Activated T-cell treated with anti-CD3 and anti-CD28 coated beads for 4 hours (primary cell): ENCODE measurements at places on chromosomes 11 and 22.

GRCh38 chr11:86577644-86578636, 94.5 kb downstream of the ME3 start:
- no peak for DNase-seq

DNA sequence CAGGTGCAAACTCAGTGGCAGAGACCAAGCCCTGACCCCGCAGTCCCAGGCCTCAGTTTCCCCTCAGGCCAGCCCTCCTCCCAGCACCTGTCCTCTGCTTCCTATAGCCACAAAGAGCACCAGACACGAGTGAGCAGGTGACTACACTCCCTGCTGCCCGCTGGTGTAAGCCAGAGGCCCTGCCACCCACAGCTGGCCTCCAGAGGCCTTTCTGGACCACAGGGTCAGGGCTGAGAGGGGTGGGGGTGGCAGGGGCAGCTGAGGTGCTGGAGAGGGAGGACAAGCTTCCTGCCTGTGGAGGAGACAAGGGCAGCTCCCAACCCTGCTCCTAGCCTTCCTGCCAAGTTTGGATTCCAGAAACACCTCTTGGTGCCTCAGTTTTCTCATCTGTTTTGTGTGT, 31.3 kb upstream of the WNT7B start:
- no peak for DNase-seq

GRCh38 chr11:88454881-88455280, 117.3 kb upstream of the CTSC start:
- no peak for DNase-seq

DNA sequence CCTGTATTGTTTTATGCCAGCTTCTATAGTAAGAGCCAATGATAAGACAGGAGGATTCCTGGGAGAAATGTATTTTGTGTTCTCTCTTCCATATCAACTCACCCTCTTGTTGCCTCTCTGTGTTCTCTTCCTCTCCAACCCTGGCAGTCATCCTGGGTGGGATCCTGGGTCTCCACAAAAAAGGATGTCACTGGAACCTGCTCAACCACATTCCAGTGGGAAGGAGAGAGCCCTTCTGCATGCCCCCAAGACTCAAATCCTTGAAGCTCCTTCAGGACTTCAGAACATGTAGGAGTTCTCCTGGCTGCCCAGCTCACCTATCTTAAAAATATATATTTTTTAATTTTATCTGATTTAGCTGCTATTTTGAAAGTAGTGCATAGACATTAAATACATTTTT, 26.1 kb downstream of the APOL6 start:
- DNase-seq = no peak

GRCh38 chr11:13205486-13205885, 72.1 kb upstream of the BMAL1 start:
- DNase-seq = no peak

- no peak for DNase-seq
Observed at GRCh38 chr11:72102162-72102561, 935 bp downstream of the LAMTOR1 start.

DNA sequence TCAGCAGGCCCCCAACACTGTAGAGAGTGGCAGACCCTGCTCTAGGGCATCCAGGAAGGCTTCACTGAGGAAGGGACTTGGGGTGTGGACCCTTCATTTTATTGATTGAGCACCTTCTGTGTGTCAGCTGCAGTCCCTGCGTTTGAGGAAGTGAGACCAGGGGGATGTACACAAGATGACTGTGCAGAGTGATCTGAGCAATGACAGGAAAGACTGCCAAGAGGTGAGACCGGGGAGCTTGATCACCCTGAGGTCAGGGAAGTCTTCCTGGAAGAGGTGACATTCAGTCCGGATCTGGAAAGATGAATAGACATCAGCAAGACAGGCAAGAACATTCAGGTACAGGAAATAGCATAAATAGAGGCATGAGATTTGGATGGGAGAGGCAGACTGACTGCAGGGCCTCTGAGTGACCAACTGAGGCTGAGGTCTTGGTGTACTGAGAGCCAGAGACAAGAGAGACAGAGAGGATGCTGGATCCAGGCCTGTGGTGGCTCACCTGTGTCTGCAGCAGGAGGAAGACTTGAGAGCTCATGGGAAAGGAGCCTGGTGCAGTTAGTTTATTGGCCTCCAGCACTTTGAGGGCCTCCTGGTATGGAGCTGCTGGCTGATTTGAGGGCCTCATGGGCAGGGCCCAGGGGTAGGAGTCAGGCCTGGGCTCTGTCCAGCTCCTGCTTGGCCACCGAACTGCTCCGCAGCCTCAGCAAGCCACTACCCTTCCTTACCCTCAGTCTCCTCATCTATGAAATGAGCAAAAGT, 5.2 kb downstream of the DGAT2 start:
- no peak for DNase-seq

GRCh38 chr22:42704896-42705295, 15.8 kb downstream of the A4GALT start:
- DNase-seq = no peak

DNA sequence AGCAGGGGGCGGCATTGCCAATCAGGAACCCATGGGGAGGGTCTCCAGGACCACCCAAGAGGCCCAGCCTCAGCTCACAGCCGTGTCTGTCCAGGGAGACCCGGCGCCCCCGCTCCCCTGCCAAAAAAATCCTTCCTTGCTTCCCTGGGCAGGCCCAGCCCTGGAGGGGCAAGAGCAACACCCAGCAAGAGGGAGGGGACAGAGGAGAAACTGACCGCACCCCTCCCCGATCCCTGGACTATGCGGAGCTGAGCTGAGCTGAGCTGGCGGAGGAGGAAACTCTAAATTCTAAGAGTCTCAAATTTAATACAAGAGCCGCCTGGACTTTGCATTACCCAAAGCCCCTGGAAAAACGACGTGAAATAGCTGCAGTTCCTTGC, 52.0 kb upstream of the SHISAL1 start:
- DNase-seq = no peak

DNA sequence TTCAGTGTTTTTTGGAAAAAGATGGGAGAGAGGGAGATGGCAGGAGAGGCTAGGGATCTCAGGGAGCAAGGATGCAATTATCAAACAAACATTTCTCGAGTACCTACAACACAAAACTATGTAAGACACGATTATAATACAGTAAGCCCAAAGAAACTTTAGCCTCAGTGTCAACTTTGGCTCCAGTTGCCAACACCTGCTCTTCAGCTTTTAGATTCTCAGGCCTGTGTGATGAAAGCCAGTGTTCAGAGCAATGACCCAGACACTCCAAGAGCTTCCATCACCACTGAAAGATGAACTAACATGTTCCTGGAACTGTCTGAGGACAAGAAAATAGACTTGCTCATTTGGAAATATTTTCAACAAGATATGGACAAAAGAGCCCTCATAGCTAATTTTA, 31.4 kb upstream of the CEP295 start:
- DNase-seq = no peak

- no peak for DNase-seq
Observed at GRCh38 chr11:125233736-125234275, 69.3 kb downstream of the PKNOX2 start.

DNA sequence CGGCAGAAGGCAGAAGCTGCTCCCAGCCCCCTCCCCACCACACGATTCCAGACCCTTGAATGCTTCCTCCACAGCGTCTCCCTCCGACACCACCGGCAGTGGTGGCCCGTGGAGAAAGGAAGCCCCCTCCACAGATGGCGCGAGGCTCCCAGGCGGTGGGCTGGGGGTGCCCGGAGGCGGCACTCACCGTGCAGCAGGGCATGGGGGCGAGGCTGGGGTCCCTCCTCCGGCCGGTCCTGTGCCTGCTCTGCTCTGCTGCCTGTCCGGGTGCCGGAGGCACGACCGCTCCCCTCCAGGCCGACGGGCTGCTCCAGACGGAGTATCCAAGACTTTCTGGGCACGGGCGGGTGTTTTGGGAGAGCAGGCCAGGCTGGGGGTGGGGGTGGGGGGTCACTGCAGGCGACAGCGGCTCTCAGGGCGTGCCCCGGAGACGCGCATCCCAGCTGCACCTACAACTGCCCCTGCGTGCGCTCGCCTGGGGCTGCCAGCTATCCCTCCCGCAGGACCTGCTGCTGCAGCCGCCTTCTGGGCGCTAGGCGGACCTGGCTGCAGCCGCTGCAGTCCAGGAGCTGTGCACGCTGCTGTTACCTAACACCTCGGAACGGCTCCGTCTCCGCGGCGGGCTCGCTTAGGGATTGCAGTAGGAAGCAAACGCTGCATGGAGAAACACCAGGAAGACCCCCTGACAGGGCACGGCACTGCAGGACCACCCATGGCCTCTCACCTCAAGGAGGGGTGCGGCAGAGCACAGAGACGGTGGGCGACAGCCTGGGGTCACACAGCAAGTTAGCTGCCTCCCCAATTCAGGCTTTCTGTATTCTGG, 15.2 kb downstream of the MRGPRG start:
- DNase-seq = no peak

DNA sequence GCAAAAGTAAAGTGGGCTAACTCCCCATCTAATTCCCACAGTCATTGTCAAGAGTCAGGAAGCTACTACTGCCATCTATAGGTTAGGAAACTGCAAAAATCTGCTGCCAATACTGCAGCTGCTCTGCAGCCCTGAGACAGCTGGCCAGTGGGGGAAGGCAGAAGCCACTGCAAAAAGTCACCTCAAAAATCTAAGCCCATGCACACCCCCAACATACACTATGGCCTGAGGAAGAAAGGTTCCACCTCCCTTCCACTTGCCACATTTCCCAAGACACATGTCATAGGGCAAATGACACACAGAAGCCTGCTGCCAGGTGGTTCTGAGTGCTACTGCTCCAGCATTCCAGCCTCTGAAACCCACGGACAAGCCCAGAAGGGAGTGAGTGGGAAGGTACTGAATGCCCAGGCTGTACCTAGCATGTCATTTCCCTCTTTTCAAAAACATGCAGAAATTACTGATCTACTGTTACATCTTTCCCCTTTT, 36.9 kb downstream of the DGCR2 start:
- no peak for DNase-seq

- DNase-seq = no peak
Observed at GRCh38 chr11:2301631-2302305, at the start of the genes C11orf21 and TSPAN32. TSS of gene C11orf21 (minus strand) at chr11:2301918. CDS start at chr11:2301808, 110 bp downstream. TSS of gene TSPAN32 (plus strand) at chr11:2302013. CDS start at chr11:2302150, 137 bp downstream.

DNA sequence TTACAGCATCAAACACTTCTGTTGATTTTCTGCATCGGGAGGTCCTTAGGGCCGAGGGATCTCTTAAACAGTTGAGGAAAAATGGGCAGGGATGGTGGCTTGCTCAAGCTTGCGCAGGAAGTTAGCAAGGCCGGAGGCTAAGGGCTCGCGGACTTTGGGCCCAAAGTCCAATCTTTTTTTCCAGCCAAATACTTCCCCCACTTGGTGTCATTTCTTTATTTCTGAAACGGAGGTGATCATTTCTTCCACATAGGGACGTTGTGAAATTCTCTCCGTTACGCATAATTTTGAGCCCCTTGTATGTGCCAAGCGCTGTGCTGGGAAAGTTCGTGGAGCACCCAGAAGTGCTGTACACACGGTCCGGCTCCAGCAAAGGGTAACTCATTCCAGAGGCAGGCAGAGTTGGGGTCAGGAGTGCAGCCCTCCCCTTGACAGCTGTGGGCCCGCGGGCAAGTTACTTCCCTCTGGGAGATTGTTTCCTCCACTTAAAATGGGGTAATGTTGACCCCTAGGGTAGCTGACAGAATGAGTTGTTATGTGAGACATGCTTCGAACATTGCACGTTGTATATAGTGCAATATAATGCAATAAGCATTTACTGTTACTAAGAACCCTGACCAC, 809 bp downstream of the MIEF1 start:
- DNase-seq = no peak

DNA sequence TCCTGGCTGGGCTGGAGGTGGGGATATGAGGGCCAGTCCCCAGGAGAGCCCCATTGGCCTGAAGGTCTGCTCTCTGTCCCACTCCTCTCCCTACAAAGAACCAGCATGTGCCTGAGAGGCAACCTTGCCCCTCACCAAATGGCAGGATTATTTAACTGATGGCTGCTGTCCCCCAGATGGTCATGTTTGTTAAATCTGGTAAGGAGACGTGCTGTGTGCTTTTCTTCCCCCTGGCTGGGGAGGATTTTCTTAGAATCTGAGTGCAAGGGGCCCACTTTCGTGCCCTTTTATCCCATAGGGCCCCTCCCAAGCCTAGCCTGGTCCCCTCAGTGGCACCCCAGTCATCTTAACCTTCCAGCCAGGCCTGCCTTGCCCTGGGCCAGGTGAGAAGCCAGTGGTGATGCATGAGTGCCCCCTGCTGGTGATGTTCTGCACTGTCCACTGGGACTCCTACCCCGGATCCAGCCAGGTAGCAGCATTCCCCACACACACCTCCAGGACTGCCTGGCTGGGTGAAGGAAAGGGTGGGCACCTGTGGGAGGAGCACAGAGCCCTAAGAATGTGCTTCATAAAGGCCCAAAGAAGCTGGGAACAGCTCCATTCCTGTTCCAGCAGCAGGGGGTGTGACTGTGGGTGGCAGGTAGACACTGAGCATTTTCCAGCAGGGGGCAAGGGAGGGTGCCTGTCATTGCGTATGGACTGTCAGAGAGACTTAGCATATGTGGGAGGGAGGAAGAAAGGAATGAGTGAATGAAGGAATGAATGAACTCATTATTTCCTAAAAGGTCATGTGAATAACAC, 28.9 kb downstream of the MFNG start:
- DNase-seq = peak; percentile 84

- DNase-seq = no peak
Observed at GRCh38 chr22:40659166-40659565, 20.1 kb upstream of the MCHR1 start.

GRCh38 chr11:35073691-35074419, 65.1 kb upstream of the CD44 start:
- DNase-seq = no peak

DNA sequence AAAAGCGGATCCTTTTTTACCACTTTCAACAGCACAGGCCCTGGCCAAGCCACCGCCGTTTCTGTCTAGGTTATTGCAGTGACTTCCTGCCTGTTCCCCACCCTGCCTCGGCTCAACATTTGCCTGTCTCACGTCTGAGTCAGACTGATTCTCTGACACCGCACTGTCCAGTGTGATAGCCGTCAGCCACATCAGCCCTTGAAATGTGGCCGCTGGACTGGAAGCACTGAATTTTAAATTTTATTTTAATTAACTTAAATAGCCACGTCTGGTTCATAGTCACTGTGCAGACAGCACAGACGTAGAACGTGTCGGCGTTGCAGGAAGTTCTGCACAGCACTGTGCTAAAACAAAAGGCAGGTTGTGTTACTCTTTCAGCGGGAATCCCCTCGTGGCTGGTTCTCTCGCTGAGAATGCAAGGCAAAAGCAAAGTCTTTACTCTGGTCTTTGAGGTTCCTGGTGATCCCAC, 56.3 kb upstream of the ADSL start:
- peak; percentile 36 for DNase-seq

GRCh38 chr11:94030059-94030458, 8.9 kb downstream of the HEPHL1 start:
- DNase-seq = no peak

GRCh38 chr11:46239801-46240061, 37.7 kb upstream of the CREB3L1 start:
- no peak for DNase-seq
